ENCODE measurements at places on chromosomes 16 and 17.

DNA sequence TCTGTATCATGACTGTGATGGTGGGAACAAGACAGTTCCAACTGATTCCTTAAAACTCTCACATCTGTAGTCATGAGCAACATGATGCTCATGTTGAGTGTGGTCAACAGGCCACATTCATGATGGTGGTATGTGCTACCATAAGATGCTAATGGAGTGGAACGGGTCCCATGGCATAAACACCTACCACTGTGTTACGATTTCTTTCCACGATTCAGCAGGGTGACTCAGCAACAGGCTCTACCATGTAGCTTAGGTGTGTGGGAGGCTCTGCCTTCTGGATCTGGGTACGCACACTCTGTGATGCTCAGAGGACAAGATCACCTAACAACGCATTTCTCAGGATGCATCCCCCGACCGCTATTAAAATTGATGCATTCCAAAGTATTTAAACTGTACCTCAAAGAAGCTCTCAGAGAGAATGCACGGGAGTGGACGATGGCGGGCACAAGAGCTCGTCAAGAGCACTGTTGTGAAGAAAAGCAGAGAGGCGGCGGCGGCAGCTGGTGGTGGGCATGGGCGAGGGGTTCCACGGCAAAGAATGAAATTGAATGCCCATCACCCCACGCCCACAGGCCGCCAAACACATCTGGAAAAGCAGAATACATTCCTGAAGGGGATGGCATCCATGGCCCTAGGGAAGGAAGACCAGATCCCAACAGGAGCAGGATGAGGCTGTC lies 133.3 kb downstream of the ZNF778 start:
- DNase-seq, result no peak

DNA sequence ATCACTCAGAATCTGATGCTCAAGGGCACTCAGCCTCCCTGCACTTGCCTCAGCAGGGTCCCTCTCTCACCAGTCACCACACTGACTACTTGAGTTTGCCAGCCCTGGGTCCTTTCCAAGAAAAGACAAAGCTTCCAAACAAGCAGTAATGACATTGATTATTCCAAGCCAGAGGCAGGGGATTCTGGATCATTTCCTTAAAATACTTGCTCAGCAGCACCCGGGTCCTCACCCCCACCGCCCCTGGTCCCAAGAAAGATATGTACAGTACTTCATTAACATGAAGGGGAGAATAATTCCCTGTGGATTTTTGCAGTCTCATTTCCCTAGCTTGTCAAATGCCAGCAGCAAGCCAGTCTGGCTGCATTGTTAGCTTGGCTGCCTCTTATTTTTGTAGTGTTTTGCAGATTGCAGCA lies 83.2 kb upstream of the GNAO1 start:
- peak; percentile 20 for DNase-seq

DNA sequence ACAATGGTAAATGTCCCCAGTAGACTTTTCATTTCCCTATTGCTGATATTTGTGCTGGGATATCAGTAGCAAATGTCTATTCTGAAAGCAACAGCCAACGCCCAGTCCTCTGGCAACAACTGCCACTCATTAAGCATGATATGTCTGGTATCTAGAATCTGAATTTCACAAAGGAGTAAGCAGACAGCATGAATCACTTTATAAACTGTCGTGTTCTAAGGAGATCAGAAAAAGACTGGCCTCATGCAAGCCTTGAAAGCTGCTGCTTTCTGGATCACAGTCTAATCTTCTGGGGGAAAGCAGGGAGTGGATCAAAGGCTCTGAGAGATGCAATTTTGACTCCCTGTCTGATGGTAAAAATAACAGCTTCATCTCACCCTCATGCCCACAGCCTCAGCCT lies 153.1 kb upstream of the NOG start:
- DNase-seq, result no peak

DNA sequence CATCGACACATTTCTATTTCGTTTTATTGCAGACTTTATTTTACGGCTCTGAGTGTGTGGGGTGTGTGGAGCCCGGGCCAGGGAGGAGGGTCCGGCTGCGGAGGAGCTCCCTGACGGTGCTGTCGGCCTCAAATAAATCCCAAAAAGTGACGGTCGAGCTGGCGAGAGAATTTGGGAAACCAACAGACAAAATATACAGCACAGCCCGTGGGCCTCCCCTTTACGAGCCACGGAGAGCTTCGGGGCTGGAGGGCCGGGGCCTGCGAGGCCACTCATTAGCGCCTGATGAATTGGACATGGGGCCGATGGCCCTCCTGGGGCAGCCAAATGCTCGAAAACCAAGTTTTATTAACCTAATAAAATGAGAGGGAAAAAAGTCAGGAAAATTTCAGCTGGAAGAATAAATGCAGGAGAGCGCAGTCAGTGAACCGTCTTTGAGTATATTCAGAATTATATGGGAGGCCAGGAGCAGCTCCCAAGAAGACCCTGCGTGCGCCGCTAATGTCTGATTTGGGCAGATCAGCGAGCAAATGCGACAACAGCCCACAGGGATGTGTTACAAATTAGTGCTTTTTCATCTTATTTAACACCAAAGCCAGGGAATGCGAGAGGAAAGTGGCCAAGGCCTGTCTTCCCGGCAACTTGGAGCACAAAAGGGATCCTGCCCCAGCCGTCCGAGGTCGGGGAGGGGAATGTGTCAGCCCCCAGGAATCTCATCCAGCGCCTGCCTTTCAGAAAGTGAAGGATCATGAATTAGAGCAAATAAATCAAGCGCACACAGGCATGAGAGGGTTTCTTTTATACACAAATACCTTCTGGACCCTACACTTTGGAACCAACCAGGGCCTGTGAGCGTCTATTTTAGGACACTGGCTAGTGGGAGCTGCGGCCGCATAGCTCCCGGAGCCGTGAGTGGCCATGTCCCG lies 249.1 kb downstream of the C16orf95 start:
- DNase-seq, result no peak

- no peak for DNase-seq
Observed at GRCh38 chr17:57296231-57296630, 39.9 kb downstream of the MSI2 start.
